ENCODE measurements at places on chromosomes 3 and 15.

GRCh38 chr3:32626631-32627030 is 56.0 kb upstream of the DYNC1LI1 start:
- H3K27ac ChIP-seq = no peak overlapping the region
- peaks cover 3% of the 10 kb centered on the region for H3K27me3 ChIP-seq
- no peaks in the 10 kb centered on the region for H3K36me3 ChIP-seq

DNA sequence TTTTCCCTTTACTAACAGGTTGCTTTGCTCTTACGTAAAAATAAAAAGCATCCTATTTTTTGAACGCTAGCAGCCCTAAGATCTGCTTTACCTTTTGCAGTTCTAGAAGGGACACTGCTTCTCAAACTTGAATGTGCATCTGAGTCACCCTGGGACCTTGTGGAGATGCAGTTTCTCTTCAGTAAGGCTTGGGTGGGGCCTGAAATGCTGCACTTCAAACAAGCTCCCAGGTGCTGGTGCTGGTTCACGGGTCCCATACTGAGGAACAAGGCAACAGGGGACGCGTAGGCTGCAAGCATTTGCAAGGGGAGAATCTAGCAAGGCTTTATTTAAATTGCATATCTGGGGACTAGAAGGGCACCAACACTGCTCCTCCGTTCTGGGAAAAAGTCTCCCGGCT is 30.0 kb downstream of the MB21D2 start:
- peaks cover 21% of the 10 kb centered on the region for H3K27me3 ChIP-seq
- H3K4me3 ChIP-seq = no peak overlapping the region
- H3K36me3 ChIP-seq = no peaks in the 10 kb centered on the region
- no peak overlapping the region for H3K27ac ChIP-seq
- no peak for DNase-seq

DNA sequence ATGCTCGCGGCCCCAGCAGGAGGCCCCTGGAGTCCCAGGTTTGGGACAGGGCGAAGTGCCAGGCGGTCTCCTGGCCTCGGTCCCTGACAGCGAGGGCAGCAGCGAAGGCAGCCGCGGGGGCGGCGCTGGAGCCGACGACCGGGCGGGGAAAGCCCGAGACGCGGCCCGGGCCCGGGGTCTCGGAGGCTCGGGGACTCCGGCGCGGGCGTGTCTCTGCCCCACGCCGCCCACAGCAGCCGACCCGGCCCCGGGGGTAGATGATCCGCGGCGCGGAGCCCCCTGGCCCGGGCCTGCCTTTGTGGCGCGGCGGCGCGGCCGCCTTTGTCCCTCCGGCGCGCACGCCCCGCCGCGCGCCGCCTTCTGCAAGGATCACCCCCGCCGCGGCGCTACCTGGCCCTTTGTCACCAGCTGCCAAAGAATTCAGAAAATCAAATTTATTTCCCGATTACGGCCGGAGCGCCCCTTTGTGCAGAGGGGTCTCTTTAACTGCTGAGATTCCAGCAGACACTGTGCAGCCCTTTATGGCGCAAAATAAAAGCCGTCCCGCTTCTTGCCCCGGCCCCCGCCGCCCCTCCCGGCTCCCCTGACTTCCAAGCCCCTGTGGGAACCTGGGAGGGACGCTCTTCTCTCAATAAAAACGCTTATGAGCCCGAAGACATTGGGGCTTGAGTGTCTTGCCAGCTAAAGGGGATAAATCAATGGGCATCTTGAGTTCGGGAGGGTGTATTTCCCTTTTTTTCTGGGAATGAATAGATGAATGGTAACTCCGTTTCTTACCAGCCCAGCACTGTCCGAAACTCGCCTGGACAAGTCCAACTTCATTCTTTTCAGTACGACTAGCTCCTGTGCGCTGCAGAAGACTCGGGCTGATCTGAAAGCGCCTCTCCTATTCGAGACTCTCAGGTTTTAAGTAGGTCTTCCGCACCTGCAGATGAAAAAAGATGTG is 68.4 kb downstream of the HES1 start:
- peaks cover 45% of the 10 kb centered on the region for H3K27me3 ChIP-seq
- H3K4me1 ChIP-seq = peaks cover 13% of the 10 kb centered on the region
- H3K4me3 ChIP-seq = peak overlapping the region; percentile 67
- no peaks in the 10 kb centered on the region for H3K36me3 ChIP-seq
- H3K27ac ChIP-seq = no peak overlapping the region

DNA sequence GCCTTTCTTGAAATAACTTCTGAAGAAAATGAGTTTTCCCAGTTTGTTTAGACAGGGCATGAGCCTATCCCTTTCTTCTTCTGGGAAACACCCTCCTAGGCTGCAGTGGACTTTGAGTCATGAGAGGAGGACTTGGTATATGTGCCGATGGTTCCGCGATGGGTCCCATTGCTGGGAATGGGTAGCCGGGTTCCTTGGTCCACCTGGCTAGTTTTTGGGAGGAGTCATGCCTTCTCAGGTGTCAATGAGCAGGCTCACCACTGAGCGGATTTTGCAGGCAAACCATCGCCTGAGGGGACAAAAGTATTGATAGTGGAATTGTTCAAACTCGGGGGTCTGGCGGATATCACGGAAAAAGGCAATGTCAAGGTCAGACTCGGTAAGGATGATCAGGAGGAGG is 46.8 kb downstream of the WDR76 start:
- no peak overlapping the region for H3K27ac ChIP-seq
- no peaks in the 10 kb centered on the region for H3K4me1 ChIP-seq
- H3K27me3 ChIP-seq = no peaks in the 10 kb centered on the region
- H3K4me3 ChIP-seq = no peak overlapping the region

GRCh38 chr15:99369196-99369595 is 117.9 kb downstream of the LRRC28 start:
- H3K27ac ChIP-seq = no peak overlapping the region
- no peaks in the 10 kb centered on the region for H3K27me3 ChIP-seq
- H3K36me3 ChIP-seq = peaks cover 33% of the 10 kb centered on the region
- H3K4me3 ChIP-seq = no peak overlapping the region

DNA sequence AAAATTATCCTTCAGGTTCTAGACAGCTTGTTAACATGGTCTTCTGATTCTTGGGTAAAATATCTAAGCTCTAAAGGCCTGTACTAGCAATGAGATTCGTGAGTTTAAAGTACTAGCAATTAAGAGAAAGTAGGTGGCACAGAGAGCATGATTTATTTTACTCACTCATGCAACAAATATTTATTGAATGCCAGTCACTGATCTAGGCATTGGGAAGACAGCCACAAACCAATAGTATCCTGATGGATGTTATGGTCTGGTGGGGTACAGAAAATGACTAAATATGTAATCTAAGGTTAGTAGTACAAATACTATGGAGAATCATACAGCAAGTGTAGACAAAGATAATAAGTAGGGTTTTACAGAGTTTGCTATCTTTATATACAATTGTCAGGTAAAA is 751.3 kb downstream of the ZNF385D start:
- no peak overlapping the region for H3K4me3 ChIP-seq
- H3K27me3 ChIP-seq = no peaks in the 10 kb centered on the region
- H3K36me3 ChIP-seq = no peaks in the 10 kb centered on the region
- H3K27ac ChIP-seq = no peak overlapping the region
- no peak for DNase-seq
- H3K4me1 ChIP-seq = no peaks in the 10 kb centered on the region

- H3K4me1 ChIP-seq = peaks cover 12% of the 10 kb centered on the region
- no peak overlapping the region for H3K4me3 ChIP-seq
- no peaks in the 10 kb centered on the region for H3K27me3 ChIP-seq
These were observed 85.0 kb downstream of the CCNL1 start for GRCh38 chr3:157074981-157075380.

DNA sequence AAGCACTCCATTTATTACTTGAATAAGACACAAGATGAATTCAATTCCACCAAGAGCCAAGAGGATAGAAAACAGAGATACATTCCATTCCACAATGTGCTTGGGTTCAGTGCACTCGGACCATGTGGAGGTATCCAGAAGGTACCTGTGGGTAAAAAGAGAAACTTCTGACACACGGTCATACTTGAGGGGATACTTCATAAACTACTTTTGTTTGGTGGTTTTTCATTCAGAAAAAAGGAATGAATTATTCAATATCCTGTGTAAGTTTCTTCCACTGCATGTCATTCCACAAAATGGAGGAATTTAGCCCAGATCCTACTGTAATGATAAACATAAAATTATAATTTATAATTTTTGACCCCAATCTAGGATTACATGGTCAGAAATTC is 5.7 kb downstream of the TM4SF1 start:
- H3K4me1 ChIP-seq = peaks cover 8% of the 10 kb centered on the region
- H3K4me3 ChIP-seq = no peak overlapping the region
- no peak overlapping the region for H3K27ac ChIP-seq
- H3K36me3 ChIP-seq = no peaks in the 10 kb centered on the region
- H3K27me3 ChIP-seq = peaks cover 6% of the 10 kb centered on the region

- DNase-seq = peak; percentile 4
- no peak overlapping the region for H3K27ac ChIP-seq
- H3K4me1 ChIP-seq = peaks cover 6% of the 10 kb centered on the region
- H3K4me3 ChIP-seq = no peak overlapping the region
These were observed 176.5 kb upstream of the PFN2 start for GRCh38 chr3:150146991-150147761.

- no peaks in the 10 kb centered on the region for H3K27me3 ChIP-seq
- H3K4me1 ChIP-seq = no peaks in the 10 kb centered on the region
- no peaks in the 10 kb centered on the region for H3K36me3 ChIP-seq
These were observed 312.2 kb downstream of the CNTN3 start for GRCh38 chr3:74302281-74302680.

- H3K27me3 ChIP-seq = no peaks in the 10 kb centered on the region
- no peak for DNase-seq
- H3K4me1 ChIP-seq = peaks cover 2% of the 10 kb centered on the region
These were observed 64.2 kb upstream of the TMEM115 start for GRCh38 chr3:50423543-50423942.

DNA sequence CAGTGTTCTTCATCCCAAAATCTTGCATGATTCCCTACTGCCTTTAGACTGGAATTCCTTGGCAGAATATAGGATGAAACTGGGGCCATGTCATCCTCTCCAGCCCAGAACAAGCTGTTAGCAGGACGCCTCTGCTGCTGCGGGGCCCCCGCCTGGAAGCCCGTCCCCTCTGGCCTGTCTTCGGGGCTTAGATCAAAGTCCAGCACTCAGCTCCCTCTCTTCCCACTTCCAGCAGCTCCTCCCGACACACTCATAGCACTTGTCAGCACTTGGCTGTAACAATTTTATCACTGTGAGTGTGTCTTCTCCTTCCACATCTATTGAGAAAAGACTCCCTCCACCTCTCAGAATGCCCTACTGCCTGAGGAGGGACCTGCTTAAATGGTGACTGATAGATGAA is 112.0 kb upstream of the HACD2 start:
- no peaks in the 10 kb centered on the region for H3K4me1 ChIP-seq
- no peak overlapping the region for H3K27ac ChIP-seq
- no peak for DNase-seq

GRCh38 chr15:84006421-84006820 is 229.2 kb upstream of the GOLGA6L4 start:
- no peak overlapping the region for H3K27ac ChIP-seq
- no peak overlapping the region for H3K4me3 ChIP-seq
- H3K4me1 ChIP-seq = no peaks in the 10 kb centered on the region
- DNase-seq = no peak
- H3K36me3 ChIP-seq = no peaks in the 10 kb centered on the region

GRCh38 chr3:197936819-197937384 is 13.1 kb upstream of the RPL35A start:
- H3K27ac ChIP-seq = no peak overlapping the region
- peaks cover 3% of the 10 kb centered on the region for H3K4me1 ChIP-seq
- no peak for DNase-seq
- no peaks in the 10 kb centered on the region for H3K27me3 ChIP-seq

DNA sequence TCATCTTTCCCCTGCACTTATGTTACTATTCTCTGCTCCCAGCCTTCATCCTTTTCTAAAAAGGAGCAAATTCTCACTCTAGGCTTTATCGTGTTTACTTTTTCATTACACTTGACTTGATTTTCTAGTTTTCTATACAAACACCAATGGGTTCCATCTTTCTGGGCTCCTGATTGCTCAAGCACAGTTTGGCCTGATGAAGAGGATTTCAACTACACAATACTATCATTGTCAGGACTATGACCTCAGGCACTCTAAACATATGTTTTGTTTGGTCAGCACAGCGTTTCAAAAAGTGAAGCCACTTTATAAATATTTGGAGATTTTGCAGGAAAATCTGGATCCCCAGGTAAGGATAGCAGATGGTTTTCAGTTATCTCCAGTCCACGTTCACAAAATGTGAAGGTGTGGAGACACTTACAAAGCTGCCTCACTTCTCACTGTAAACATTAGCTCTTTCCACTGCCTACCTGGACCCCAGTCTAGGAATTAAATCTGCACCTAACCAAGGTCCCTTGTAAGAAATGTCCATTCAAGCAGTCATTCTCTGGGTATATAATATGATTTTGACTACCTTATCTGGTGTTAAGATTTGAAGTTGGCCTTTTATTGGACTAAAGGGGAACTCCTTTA is 86.2 kb downstream of the TGFBR2 start:
- peak overlapping the region; percentile 75 for H3K27ac ChIP-seq
- no peak overlapping the region for H3K4me3 ChIP-seq
- no peaks in the 10 kb centered on the region for H3K27me3 ChIP-seq
- H3K4me1 ChIP-seq = peaks cover 71% of the 10 kb centered on the region

DNA sequence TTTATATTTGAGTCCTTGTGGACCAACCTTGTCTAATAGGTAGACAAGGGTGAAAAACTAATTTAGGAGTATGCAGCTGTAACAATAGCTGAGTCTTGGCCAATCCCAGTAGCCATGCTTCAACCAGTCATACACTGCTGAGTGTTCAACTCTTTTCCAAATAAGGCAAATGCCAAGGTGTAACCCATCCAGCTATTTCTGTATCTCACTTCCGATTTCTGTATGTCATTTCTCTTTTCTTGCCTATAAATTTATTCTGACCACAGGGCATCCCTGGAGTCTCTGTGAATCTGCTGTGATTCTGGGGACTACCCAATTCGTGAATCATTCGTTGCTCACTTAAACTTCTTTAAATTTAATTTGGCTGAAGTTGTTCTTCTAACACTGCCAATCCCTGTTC is 93.2 kb downstream of the MAGI1 start:
- H3K27me3 ChIP-seq = no peaks in the 10 kb centered on the region
- H3K4me3 ChIP-seq = no peak overlapping the region
- no peaks in the 10 kb centered on the region for H3K36me3 ChIP-seq
- no peak overlapping the region for H3K27ac ChIP-seq
- no peaks in the 10 kb centered on the region for H3K4me1 ChIP-seq

DNA sequence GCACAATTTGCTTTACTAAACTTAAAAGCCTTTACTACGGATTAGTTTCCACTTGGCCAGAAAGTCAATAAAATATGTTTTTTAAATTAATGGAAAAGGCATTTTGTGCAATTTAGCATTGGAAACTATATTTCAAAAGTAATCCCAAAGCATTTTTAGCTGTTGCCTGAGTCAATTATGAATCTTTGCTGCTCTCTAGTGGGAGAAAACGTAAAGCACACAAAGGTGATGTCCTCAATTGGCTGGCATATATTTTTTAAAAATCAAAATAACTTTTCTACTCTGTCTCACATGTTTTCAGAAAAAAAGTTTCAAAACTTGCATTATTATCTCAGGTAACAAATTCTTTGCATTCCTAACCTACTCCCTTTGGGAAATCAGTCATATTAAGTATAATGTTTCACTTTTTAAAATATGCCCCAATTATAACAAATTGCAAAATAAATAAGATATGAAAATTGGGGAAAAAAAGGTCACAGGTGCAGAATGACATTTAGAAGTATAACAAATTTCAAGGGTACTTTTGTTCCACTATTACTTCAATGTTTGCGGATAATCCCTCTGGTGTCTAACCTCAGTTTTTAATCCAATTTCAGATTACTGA is 47.2 kb upstream of the TEX55 start:
- no peak for DNase-seq
- H3K27ac ChIP-seq = no peak overlapping the region
- peaks cover 2% of the 10 kb centered on the region for H3K27me3 ChIP-seq
- H3K4me3 ChIP-seq = no peak overlapping the region

Data from activated naive CD8-positive, alpha-beta T cell treated with anti-CD3 and anti-CD28 coated beads, Interleukin-2, amount 50 U/mL, for 24 hours (primary cell).